ENCODE measurements at places on chromosomes 4 and X.

GRCh38 chr4:150906987-150907633 lies 108.0 kb downstream of the LRBA start:
- no peak for DNase-seq

DNA sequence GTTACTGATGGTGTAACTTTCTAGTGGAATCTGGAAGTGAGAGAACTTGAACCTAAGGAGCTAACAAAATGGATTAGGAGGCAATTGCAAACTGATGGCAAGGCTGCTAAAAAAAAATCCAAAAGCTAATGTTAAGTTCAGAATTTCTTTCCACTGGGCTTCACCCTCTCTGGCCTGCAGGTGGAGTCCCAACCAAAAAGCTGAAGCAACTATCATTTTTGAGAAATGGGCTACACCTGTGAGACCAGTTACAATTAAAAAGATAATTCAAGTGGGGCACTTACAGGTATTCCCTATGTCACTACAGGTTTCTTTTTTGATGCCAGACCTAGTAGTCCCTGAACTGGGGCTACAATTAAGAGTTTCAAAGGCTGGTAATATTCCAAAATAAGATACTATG lies 142.1 kb upstream of the FTHL17 start:
- DNase-seq, result no peak

- DNase-seq, result peak; percentile 88
Observed at GRCh38 chr4:77156912-77157858, at the start of gene CCNG2. TSS of gene CCNG2 (plus strand) at chr4:77157207. CDS start at chr4:77158533, 1,326 bp downstream.

DNA sequence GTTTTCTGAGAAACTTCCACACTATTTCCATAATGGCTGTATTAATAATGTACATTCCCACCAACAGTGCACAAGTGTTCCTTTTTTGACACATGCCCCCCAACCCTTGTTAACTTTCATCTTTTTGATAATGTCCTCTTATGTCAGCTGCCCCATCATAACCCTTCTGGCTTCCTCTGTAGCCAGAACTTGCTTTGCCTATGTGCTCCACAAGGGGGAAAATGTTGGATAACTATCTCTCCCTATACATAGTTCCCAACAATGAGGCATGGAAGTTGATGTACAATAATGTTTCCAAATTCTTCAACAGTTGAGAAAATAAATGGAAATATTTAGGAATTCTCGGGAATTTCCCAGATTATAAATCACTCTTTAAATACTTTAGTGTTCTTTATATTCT lies 142.9 kb downstream of the ASB9 start:
- DNase-seq, result no peak

GRCh38 chr4:111187108-111187507 lies 564.2 kb upstream of the PITX2 start:
- DNase-seq, result no peak

GRCh38 chrX:133992882-133993281 lies 7.5 kb upstream of the GPC3 start:
- no peak for DNase-seq

GRCh38 chrX:153824348-153824747 lies 6.0 kb downstream of the PDZD4 start:
- no peak for DNase-seq

DNA sequence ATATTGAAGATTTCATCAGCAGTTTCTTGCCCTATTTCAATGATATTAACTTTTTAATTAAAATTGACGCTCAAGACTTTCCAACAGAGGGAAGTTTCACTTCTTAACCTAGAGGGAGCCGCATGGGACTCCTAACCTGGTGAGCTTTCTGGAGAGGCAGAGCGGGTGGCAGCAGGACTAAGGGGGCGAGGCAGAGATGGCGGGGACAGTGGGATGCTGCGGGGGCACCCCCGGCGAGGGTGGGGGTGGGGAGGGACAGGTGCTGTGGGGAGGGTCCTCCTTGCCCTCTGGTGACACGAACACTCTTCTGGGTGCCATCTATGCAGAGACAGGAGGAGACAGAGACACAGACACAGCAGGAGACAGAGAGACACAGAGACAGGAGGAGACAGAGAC lies 104.4 kb downstream of the ADRA2C start:
- DNase-seq, result no peak

GRCh38 chr4:185598846-185599552 lies 63.7 kb upstream of the PDLIM3 start:
- DNase-seq, result no peak

GRCh38 chrX:9907645-9908387 lies 59.3 kb upstream of the CLDN34 start:
- no peak for DNase-seq

GRCh38 chr4:41534404-41534803 lies 3.6 kb upstream of the LIMCH1 start:
- no peak for DNase-seq

GRCh38 chr4:87734084-87734483 lies 65.3 kb upstream of the IBSP start:
- DNase-seq, result no peak

DNA sequence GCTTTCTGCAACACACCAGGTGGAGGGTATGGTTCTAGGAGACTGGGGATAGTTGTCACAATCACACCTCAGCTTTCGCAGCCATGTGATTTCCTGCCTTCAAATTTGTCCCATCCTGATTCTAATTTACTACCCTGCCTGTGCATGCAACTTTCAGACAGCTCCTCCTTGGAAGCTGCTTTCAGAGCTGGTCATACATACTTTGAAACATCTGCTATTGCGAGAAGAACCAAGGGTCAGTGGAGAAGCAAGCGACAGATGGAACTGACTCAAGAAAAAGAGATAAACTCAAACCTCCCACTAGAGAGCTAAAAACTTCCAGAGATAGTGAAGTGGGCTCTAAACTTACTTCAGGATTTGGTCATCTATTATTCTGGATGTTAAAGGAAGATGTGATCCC lies 381.7 kb upstream of the FGF13 start:
- no peak for DNase-seq

- DNase-seq, result no peak
Observed at GRCh38 chrX:153870791-153871360, 15.1 kb downstream of the L1CAM start.

- DNase-seq, result no peak
Observed at GRCh38 chr4:150158041-150158440, 79.8 kb downstream of the DCLK2 start.

GRCh38 chr4:76611616-76612207 lies 176.7 kb downstream of the SHROOM3 start:
- no peak for DNase-seq

GRCh38 chr4:168713253-168713652 lies 216.4 kb downstream of the PALLD start:
- DNase-seq, result no peak

DNA sequence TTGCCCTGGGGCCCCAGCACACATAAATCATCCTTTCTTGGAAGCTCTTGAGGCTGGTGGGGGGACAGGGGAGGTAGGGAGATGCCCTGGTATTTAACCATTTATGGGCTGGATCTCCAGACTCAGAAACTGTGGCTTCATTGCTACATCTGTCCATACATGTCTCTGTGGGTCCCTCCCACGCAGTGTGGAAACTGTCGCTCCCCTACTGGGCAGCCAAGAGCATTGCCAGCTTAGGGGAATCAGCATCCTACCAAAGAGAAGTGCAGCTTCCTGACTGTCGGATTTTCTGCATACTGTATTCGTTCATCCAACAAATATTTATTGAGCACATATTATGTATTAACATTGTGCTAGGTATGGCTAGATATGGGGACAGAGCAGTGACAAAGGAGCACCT lies 3.7 kb downstream of the GRIPAP1 start:
- DNase-seq, result no peak

DNA sequence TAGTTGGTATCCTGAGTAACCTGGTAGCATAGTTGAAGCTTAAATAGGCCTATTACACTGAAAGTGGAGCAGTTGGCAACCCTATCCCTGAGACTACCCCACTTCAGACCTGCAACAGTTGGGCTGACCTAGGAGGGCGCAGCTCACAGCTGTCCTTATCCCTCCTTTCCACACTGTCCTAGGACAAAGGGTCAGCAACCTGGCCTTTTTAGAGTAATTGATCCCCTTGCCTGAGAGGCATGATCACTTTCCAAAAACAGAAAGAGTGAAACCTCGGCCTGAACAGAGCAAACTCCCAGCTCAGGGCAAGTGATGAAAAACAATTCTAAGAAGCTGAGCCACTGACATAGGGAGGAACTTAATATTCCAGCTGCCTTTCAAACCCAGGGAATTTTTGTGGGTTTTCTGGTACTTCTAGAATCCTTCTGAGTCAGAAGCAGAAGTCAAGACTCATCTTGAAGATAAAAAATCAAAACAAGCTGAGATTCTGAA lies 94.9 kb upstream of the MYOZ2 start:
- DNase-seq, result no peak

DNA sequence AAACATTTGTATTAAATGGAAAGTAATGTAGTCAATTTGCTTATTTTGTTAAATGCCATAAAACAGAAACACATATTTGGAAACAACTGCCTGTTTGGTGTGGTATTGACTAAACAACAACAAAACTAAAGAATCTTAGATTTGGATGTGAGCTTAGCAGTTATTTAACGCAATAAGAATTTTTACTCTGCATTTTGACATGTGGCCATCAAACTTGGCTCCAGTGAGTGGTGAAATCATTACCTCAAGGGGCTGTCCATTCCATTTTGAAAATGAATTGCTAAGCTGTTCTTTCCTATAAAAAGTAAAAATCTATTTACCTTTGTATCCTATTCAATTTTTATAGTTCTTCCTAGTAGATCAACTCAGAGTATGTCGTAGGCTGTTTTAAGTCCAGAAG lies 84.2 kb downstream of the DKK2 start:
- DNase-seq, result no peak

DNA sequence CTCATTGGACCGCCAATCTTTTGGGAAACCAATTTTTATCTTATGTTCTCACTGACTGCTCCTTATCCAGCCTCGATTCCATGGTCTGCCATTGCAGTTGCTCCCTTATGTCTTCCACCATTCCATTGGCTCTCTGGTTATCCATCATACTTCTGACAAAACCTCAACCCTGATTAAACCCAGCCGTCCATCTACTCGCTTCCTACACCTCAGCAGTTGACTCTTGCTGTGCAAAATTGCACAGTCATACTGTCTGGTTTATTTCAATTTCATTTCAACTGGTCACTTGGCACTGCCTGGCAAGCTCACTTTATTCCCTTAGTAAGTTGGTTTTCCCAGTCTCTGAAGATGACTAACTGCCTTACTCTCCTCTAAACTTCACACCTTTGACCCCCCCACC lies 26.2 kb downstream of the ARL9 start:
- DNase-seq, result no peak

DNA sequence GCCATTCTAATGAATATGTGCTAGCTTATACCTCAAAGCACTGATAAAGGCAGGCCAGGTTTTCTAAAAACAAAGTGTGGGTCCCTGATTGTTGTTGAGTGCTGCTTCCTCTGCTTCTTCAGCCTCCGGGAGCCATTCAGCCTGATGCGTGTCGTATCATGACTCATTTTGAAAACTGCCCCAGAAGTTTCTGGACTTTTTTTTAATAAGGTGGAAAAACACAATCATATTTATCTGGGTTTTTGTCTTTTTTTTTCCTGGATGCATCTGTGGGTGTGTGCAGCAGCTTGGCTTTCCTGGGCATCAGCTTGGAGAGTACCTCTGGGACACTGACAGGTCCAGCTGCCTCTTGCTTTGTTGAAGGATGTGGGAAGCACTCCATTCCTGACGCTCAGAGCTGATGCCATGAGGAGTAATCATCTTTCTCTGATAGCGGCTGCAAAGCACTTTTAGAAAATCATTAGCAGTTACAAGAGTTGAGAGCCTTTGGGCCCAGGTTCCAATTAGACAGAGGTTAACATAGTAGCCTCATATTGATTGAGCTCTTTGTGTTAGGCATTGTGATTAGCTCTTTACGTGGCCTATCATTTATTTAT lies 66.9 kb downstream of the PARM1 start:
- no peak for DNase-seq

- DNase-seq, result no peak
Observed at GRCh38 chr4:5781691-5782090, 70.7 kb downstream of the EVC start.

DNA sequence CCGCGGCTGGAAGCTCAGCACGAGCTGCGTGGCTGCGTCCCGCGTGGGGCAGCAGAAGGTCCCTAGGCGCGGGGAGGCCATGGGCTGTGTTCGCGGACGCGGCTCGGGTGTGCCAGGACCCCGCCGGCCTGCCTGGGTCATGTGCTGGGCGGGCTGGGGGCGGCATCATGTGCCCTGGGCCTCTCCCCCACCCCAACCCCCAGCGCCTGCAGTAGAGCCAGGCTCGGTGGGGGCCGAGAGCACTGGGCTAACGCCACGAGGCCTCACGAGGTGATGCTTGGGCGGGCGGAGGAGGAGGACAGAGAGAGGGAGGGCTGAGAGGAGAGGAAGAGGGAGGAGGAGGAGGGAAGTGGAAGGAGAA lies at the start of gene GPR143:
GPR143 (minus strand) TSS at position 111 of the 361 bp plus-strand sequence; CDS start at position 81, 30 bp downstream.
- DNase-seq, result no peak

DNA sequence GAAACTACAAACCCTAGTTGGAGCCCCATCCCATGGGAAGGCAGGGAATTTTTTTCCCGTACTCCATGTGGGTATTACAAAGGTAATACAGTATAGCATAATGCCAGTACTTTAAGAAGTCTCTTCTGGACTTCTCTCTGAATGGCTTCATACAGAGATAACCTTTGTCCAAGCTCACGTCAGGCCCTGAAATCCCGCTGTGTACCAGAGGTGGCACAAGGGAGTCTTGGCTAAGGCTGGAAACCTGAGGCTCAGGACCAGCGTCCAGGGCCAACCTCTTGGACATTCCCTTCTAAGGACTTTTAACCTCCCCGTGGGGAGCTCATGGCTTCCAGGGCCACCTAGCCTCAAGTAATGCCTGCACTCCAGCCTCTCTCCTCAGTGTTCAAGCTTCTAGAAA lies 338.9 kb upstream of the FAM241A start:
- DNase-seq, result no peak

- DNase-seq, result no peak
Observed at GRCh38 chr4:189519186-189519585, 421.5 kb upstream of the FRG1 start.

All from NCI-H2029 (cell line).